ENCODE measurements at places on chromosomes 12 and 14.

GRCh38 chr12:118065380-118065779, 4.4 kb upstream of the WSB2 start:
- DNase-seq: no peak

GRCh38 chr14:74574706-74575105, 37.3 kb downstream of the LTBP2 start:
- no peak for DNase-seq

DNA sequence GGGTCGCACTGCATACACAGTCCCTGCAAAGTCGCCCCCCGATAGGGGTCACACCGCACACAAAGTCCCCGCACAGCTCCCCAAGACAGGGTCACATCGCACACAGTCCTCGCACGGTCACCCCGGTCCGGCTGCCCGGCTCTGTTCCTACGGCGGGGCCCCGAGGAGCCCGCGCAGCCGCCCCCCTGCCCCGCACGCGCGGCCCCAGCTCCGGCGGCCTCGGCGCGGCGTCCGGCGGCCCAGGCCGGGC, 300 bp downstream of the SSH1 start:
- DNase-seq: no peak

GRCh38 chr12:55931780-55932550, 1.0 kb downstream of the DGKA start:
- peak; percentile 34 for DNase-seq

- DNase-seq: no peak
Observed at GRCh38 chr14:39974036-39974435, 541.8 kb upstream of the FBXO33 start.

- DNase-seq: peak; percentile 18
Observed at GRCh38 chr12:1204581-1205121, 213.6 kb downstream of the ERC1 start.

- DNase-seq: no peak
Observed at GRCh38 chr14:95290871-95291431, 28.8 kb downstream of the CLMN start.

GRCh38 chr12:113222730-113223531, 1.7 kb downstream of the TPCN1 start:
- DNase-seq: no peak

DNA sequence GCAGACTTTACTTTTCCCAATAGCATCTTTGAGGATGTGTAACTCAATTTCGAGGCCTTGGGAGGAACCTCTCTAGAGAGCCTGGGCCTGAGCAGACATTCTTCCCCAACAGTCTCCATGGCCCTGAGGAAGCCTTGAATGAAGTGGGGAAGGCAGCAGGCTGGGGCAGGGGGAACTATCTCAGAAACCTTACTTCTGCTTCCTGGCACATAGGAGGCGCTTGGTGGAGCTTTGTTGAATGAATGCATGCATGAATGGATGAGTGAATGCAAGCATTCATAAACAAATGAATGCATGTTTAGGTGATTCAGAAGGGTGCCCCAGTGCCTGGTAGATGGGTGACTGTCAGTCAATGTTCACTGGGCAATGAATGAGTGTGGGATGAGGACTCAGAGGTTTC, 58.3 kb downstream of the GALNT16 start:
- no peak for DNase-seq

DNA sequence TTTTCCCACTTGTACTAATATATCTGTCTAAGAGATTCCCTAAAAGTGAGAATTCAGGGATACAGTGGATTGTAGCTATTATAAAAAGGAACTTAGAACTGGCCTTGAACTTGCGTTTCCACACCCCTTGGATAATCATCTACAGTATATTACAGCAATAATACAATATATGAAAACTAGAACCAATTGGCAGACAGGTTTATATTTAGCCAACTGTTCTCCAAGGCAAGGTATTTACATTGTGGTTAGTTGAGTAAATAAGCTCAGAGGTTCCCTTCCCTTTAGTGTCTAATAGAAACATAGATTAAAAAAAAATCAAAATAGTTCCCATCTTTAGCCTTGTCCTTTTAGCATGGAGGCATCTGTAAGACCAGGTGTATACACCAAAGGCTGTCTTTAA, 42.1 kb downstream of the LIMA1 start:
- no peak for DNase-seq

GRCh38 chr12:123107926-123108681, 42.8 kb downstream of the PITPNM2 start:
- no peak for DNase-seq

- no peak for DNase-seq
Observed at GRCh38 chr12:90111791-90112580, 403.3 kb upstream of the ATP2B1 start.

DNA sequence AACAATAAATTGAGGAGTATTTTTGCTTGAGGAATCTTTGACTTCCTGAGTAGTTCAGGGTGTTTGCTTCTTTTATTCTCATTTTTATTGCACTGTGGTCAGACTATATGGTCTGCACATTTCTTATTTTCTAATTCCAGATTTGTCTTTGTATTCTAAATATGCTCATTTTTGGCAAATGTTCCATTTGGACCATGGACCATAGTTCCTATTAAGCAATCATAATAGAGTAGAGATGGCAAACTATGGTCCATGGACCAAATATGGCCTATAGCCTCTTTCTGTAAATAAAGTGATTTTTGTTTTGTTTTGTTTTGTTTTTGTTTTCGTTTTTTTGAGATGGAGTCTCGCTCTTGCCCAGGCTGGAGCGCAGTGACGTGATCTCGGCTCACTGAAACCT, 2.1 kb downstream of the GPRC5A start:
- DNase-seq: no peak

DNA sequence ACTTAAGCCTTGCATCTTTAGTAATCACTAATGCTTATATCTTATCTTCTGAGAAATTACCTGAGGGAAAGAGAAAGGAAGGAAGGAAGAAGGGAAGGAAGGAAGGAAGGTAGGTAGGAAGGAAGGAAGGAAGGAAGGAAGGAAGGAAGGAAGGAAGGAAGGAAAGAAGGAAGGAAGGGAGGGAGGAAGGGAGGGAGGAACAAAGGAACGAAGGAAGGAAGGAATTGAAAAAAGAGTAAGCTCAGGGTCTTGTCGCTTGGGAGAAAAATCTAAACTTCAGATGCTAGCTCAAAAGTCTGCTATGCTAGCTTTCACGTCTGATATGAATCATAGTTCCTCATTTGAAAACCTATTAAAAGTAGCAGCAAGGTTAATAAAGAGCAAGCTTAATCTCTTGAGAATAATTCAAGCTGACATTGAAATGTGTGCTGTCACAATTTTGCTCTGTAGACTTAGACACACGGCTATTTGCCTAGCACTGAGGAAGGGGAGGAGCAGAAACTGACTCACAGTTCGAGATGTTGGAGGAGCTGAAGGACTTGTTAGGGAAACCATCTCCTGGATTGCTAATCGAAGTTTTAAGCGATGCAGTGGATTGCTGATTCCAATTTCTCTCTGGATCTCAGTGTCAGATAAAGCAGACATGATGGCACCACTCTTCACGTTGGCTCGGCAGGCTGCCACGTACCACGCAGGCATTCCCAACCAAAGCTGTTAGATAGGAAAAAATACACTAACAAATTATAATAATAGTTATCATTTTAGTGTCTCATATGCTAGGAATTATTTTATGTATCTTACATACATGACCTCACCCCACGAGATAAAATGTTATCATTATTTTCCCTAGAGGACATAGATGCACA, 216.7 kb downstream of the ACSS3 start:
- no peak for DNase-seq

GRCh38 chr12:112514926-112515642, 96.3 kb downstream of the PTPN11 start:
- DNase-seq: no peak

DNA sequence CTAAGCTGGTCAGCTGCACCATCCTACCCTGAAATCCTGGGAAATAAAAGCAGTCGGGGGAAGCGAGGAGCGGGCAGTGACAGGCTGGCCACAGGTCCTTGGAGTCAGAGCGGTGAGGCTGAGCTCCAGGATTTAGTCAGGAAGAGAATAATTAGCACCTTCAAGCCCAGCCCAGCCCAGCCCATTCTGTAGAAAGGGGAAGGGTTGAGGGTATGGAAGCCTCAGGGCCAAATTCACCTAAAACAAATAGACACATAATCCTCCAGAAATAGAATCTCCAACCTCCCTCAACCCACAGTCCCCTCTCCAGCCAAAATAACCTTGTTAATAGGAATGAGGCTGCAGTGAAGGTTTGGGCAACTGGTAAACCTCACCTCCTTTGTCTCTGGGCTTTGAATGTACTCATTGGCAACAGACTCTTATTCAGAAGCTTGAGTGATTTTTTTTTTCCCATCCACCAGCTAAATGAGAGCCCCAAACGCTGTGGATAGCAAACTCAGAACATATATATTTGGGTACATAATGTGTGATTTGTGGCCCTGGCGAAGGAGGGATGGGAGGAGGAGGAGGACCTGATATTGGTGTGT, 334.1 kb downstream of the DPF3 start:
- no peak for DNase-seq

DNA sequence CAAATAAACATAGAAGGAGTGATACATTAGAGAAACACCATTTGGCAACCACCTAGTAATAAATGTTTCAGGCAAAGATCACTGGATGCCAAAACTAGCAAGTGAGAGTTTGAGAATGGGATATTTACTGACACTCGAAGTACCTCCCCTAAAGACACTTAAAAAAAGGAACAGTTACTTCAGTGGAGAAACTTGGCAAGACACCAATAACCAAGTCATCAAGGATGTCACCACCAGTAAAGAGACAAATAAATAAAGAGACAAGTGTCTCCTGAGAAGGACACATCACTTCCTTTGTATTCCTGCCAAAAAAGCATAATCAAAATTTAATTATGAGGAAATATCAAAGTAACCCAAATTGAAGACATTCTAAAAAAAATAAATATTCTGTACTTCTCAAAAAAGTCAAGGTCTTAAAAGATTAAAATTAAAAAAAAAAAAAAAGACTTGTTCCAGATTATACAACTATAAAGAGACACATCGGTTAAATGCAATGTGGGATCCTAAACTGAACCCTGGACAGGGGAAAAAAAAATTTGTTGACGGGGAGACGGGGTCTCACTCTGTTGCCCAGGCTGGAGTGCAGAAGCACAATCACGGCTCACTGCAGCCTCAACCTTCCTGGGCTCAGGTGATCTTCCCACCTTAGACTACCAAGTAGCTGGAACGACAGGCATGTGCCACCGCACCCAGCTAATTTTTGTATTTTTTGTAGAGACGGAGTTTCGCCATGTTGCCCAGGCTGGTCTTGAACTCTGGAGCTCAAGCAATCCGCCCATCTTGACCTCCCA, 26.4 kb downstream of the TM7SF3 start:
- DNase-seq: no peak

GRCh38 chr14:103279142-103280025, 54.7 kb upstream of the EIF5 start:
- no peak for DNase-seq

- no peak for DNase-seq
Observed at GRCh38 chr12:56158926-56159461, 835 bp downstream of the MYL6 start.

GRCh38 chr12:116647813-116648212, 88.6 kb downstream of the MAP1LC3B2 start:
- DNase-seq: no peak

- peak; percentile 54 for DNase-seq
Observed at GRCh38 chr14:31127690-31128089, 79.9 kb downstream of the HECTD1 start.

GRCh38 chr12:47277972-47278448, 198.3 kb upstream of the AMIGO2 start:
- DNase-seq: peak; percentile 22

DNA sequence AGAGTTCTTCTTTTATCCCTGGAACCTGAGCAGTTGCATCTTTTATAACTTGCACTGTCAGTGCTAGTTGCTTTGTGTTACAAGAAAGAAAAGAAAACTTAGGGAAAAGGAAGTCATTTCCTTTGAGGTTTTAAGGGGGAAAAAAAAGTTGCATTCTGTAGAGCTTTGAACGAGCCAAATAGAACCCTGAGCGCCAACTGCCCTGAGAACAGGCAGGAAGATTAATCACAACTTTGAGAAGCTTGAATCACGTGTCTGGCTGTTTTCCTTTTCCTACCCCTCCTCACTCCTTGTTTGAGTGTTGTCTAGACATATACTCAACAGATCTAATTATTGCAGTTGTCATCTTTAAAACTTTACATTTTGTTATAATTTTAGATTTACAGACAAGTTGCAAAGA, 12.5 kb downstream of the PCNX1 start:
- DNase-seq: no peak

Measured in CD4-positive, alpha-beta T cell treated with Interleukin-4 for 1 hour (primary cell).